ENCODE measurements at places on chromosomes 13 and 19.

GRCh38 chr13:46609052-46609451 is 56.1 kb downstream of the LRCH1 start:
- DNase-seq: no peak

GRCh38 chr13:25722893-25723292 is 328.9 kb downstream of the SHISA2 start:
- DNase-seq: no peak

- peak; percentile 48 for DNase-seq
Measured at GRCh38 chr19:48900477-48901406, 630 bp downstream of the NUCB1 start.

DNA sequence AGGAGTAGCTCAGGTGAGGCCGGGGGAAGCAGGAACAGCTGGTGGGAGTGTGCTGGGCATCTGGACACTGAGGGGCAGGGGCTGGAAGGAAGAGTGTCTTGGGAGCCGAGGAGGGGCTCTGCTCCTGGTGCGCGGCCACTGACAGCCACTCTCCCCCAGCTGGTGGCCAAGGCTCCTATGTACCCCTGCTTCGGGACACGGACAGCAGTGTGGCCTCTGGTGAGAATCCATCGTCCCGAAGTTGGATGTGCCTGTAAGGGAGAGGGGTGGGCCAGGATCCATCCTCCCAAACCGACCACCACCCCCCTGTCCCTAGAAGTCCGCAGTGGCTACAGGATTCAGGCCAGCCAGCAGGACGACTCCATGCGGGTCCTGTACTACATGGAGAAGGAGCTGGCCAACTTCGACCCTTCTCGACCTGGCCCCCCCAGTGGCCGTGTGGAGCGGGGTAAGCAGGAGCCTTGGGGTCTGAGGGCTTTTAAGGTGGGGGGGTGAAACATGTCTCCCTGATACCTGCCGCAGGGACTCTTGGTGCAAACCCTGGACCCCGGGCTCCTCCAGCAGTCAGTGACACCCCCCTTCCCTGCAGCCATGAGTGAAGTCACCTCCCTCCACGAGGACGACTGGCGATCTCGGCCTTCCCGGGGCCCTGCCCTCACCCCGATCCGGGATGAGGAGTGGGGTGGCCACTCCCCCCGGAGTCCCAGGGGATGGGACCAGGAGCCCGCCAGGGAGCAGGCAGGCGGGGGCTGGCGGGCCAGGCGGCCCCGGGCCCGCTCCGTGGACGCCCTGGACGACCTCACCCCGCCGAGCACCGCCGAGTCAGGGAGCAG is 2.0 kb upstream of the USF2 start:
- peak; percentile 44 for DNase-seq

DNA sequence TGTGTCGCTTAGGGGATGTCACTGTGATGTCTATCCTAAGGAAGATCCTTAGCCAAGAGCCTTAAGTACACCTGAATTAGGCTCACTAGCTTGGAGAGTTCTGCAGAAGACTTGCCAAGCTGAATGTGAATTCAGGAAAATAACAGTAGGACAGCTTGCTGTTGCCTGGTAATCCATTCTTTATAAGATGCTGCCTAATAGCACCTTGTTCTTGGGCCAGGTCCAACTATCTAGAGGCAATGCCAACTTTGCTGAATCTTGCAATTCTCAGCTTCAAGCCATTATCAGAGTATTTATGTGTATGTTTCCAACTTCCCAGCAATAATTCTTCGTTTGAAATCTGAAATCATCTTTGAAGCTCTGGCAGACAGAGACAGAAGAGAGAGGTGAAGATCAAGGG is 102.8 kb downstream of the PCDH17 start:
- DNase-seq: no peak

- DNase-seq: no peak
Measured at GRCh38 chr13:41229356-41229755, 34.0 kb downstream of the MTRF1 start.

- no peak for DNase-seq
Measured at GRCh38 chr13:113744197-113745000, 14.6 kb upstream of the TMEM255B start.

DNA sequence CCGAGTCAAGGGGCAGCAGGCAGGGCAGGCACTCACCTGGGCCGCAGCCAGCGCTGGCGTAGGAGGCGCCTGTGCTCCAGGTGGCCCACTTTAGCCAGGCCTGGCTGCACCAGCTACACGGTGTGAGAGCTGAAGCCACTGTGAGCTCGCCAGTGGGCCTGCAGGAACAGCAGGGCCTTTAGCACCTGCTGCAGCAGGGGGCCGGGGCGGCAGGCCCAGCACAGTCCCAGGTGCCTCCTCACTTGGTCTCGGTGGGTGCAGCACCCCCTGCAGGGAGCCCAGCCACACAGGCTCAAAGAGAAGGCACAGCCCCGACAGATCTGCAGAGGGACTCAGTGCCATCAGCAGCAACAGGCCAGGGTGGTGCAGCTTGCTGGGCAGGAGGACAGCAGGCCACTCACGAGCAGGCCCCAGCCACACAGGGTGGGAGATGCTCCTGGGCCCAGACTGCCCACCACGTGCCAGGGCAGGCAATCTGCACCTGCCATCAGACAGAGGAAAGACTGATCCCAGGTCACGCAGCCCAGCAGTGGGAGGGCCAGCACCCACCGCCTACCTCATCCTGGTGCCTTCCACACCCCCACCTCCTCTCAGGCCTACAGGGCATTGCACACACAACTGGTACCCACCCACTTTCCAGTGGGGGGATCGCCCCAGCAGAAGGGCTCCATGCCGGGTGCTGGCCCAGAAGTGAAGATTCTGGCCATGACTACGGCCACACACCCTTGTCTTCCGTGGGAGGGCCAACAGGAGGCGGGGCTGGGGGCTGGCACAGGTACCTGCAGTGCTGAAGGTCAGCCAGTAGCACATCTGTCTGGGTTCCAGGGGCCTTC is 15.8 kb downstream of the ARHGAP33 start:
- DNase-seq: no peak

GRCh38 chr13:22053053-22053452 is 382.2 kb downstream of the FGF9 start:
- DNase-seq: no peak

GRCh38 chr13:98474761-98475160 is 102.1 kb downstream of the STK24 start:
- no peak for DNase-seq

- DNase-seq: no peak
Measured at GRCh38 chr13:93262729-93263345, 36.2 kb downstream of the GPC6 start.

- peak; percentile 49 for DNase-seq
Measured at GRCh38 chr13:34867590-34867989, 74.5 kb upstream of the NBEA start.

DNA sequence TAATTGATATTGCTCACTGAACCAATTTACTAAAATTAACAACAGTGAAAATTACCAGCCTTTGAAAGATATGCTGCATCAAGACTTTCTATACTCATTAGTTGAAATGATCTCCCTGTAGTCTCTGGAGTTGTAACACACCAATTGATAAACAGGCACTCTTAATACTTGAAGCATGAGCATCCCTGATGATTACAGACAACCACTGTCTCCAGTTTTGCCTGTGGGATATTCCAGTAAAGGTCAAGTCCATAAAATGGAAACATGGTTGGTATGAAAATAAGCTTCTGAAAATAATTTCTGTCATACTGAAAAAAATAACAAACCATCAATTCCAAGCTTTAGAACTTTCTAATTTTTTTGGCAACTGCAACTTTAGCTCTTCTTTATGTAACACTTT is 405.8 kb downstream of the SPRY2 start:
- peak; percentile 3 for DNase-seq

DNA sequence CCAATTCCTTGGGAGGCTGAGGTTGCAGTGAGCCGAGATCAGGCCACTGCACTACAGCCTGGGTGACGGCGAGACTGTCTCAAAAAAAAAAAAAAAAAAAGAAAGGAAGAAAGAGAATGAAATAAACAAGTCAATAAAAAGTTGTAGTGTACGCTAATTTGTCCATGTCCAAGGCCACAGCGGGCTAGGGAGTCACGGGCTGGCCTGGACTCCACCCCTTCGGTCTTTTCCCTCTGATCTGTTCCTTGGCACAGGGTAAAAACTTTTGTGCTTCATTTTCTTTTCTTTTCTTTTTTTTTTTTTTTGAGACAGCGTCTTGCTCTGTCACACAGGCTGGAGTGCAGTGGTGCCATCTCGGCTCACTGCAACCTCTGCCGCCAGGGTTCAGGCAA is 19.4 kb upstream of the MKNK2 start:
- DNase-seq: no peak

DNA sequence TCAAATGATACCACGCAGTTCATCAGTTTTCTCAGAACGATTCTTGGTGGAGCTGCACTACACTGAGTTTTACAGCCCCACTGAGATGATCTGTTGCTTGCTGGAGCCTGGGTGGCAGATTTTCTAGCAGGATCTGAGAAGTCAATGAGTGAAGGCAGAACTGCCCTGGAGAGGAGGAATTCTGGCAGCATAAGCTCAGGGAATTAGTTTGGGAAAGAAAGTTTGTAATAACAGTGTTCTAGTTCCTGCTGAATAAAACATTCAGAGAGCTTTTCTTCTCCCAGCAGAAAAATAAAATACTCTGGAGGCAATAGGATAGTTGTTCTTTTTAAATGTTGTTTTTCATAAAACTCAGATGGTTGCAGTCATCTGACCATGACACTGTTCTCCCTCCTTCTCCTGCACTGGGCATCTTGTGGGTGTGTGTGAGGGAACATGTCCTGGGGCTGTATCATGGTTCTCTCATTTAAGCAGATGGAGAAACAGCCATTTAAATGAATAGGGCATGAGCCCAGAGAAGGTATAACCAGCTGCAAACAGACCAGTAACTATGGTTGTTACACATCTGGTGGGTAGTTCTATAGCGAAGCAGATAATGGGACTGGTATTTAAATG is 29.6 kb downstream of the OLFM4 start:
- DNase-seq: no peak

GRCh38 chr19:33286899-33287298 is 15.4 kb downstream of the CEBPA start:
- no peak for DNase-seq

- no peak for DNase-seq
Measured at GRCh38 chr19:30385666-30386065, 13.5 kb downstream of the ZNF536 start.

DNA sequence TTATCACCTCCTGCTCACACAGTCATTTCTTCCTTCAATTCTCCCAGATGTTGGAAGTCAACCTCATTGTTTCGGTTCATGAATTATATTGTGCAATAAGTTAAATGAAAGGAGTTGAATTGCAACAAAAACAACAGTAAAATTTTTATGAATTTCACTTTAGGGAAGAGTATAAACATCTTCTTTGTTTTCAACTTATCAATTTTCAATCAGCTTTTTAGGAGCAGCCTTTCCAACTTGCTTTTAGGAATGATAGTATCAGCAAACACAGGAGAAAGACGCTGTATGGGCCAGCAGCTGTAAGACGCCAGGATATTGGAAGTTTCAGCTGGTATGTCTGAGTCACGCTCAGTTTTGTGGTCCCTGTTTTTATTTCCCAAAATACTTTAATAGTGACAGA is 132.5 kb upstream of the ARGLU1 start:
- no peak for DNase-seq

Data from astrocyte of the hippocampus (primary cell).